ENCODE measurements at places on chromosomes 12 and 14.

DNA sequence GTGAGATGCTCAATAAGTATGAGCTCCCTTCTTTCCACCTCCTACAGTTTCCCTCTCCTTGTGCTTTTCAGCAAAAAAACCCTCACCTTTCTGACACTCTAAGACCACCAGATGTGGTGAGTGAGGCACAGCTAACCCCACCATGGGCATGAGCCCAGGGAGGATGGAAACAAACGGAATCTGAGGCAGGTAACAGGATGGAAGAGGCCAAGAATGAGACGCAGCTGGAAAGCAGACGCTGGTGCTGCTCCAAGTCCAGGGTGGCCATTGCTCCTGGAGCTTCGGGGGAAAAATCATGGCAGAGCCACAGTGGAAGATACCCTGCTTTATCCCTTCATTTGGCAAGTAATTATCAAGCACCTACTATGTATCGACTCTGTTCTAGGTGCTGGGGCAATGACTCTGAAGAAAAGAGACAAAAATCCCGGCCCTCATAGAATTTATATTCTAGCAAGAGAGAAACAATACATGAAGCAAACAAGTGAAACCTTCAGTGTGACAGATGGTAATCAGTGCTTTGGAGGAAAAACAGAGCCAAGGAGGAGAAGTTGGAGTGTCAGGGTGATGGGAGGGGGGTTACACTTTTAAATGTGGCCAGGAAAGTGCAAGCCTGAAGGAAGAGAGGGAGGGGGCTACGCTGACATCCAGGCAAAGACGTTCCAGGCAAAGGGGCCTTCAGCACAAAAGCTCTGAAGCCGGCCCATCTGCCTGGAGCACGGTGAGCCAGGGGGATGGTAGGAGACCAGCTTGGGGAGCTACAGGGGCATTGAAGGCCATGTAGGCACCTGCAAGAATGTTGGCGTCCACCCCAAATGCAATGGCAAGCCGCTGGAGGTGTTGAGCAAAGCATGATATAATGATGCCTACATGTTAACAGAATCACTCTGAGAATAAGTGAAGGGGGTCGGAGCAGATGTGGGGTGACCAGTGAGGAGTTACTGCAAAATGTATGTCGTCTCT lies 154.2 kb downstream of the DPF3 start:
- H3K27ac ChIP-seq = no peak overlapping the region
- H3K4me3 ChIP-seq = no peak overlapping the region
- H3K27me3 ChIP-seq = no peaks in the 10 kb centered on the region
- no peaks in the 10 kb centered on the region for H3K36me3 ChIP-seq
- no peaks in the 10 kb centered on the region for H3K4me1 ChIP-seq

DNA sequence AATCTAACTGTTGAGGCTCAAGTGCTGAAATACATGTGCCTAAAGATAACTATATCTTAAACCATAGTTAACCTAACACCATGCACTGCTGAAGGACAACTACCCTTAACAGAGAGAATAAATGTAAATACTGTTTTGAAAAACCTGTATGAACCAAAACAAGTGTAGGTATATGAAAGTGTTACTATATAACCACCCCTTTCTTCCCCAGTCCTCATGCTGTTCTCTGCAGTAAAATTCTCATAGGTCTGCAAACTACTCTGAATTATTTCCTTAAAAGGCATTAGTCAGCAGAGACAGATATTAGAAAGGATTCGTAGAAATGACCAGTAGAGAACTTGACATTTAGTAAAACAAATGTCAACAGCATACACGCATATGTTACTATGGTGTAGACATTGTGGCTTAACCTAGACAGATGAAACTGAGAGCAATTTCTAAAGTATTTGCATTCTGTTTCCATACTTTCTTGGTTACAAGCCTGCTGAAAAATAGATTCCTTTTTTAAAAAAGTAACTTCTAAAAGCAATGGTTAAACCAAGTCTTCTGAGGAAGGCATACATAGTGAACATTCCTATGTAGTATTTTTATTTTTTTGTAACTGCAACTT lies 13.9 kb downstream of the CSRP2 start:
- no peaks in the 10 kb centered on the region for H3K27me3 ChIP-seq
- DNase-seq = no peak
- no peak overlapping the region for H3K27ac ChIP-seq
- no peak overlapping the region for H3K4me3 ChIP-seq
- no peaks in the 10 kb centered on the region for H3K36me3 ChIP-seq
- H3K4me1 ChIP-seq = no peaks in the 10 kb centered on the region

DNA sequence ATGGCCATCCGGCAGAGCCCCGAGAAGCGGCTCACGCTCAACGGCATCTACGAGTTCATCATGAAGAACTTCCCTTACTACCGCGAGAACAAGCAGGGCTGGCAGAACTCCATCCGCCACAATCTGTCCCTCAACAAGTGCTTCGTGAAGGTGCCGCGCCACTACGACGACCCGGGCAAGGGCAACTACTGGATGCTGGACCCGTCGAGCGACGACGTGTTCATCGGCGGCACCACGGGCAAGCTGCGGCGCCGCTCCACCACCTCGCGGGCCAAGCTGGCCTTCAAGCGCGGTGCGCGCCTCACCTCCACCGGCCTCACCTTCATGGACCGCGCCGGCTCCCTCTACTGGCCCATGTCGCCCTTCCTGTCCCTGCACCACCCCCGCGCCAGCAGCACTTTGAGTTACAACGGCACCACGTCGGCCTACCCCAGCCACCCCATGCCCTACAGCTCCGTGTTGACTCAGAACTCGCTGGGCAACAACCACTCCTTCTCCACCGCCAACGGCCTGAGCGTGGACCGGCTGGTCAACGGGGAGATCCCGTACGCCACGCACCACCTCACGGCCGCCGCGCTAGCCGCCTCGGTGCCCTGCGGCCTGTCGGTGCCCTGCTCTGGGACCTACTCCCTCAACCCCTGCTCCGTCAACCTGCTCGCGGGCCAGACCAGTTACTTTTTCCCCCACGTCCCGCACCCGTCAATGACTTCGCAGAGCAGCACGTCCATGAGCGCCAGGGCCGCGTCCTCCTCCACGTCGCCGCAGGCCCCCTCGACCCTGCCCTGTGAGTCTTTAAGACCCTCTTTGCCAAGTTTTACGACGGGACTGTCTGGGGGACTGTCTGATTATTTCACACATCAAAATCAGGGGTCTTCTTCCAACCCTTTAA lies 1.5 kb downstream of the FOXG1 start:
- peaks cover 65% of the 10 kb centered on the region for H3K27me3 ChIP-seq
- DNase-seq = no peak
- no peak overlapping the region for H3K27ac ChIP-seq

- no peak overlapping the region for H3K27ac ChIP-seq
- no peaks in the 10 kb centered on the region for H3K36me3 ChIP-seq
- H3K27me3 ChIP-seq = no peaks in the 10 kb centered on the region
- no peaks in the 10 kb centered on the region for H3K4me1 ChIP-seq
Observed at GRCh38 chr14:47490353-47490752, 185.1 kb downstream of the MDGA2 start.

- peak; percentile 80 for DNase-seq
- peak overlapping the region; percentile 99 for H3K27ac ChIP-seq
- H3K36me3 ChIP-seq = no peaks in the 10 kb centered on the region
- H3K4me1 ChIP-seq = peaks cover 6% of the 10 kb centered on the region
- no peaks in the 10 kb centered on the region for H3K27me3 ChIP-seq
- H3K4me3 ChIP-seq = peak overlapping the region; percentile 94
Observed at GRCh38 chr14:93332397-93332852, 411 bp downstream of the BTBD7 start.

DNA sequence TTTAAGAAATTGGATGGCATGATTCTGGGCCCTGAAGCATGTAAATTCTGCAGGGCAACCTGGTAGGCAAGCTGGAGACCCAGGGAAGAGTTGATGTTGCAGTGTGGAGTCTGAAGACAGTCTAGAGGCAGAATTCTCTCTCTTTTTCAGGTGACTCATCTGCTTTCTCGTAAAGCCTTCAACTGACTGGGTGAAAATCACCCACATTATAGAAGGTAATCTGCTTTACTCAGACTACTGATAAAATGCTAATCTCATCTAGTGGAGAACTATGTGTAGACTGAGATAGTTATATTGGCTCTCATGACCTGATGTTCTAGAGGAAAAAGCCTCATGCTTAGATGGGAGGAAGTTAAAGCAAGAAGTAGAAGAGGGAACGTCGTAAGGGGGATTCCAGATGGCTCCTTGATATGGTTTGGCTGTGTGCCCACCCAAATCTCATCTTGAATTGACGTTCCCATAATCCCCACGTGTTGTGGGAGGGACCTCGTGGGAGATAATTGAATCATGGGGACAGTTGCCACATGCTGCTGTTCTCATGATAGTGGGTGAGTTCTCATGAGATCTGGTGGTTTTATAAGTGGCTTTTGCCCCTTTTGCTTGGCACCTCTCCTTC lies 723.8 kb downstream of the BCL11B start:
- H3K36me3 ChIP-seq = no peaks in the 10 kb centered on the region
- H3K4me3 ChIP-seq = no peak overlapping the region
- no peaks in the 10 kb centered on the region for H3K4me1 ChIP-seq
- DNase-seq = no peak
- H3K27ac ChIP-seq = no peak overlapping the region

- no peaks in the 10 kb centered on the region for H3K4me1 ChIP-seq
- no peaks in the 10 kb centered on the region for H3K36me3 ChIP-seq
- DNase-seq = peak; percentile 89
Observed at GRCh38 chr12:107091381-107091780, 2.0 kb downstream of the CRY1 start.

DNA sequence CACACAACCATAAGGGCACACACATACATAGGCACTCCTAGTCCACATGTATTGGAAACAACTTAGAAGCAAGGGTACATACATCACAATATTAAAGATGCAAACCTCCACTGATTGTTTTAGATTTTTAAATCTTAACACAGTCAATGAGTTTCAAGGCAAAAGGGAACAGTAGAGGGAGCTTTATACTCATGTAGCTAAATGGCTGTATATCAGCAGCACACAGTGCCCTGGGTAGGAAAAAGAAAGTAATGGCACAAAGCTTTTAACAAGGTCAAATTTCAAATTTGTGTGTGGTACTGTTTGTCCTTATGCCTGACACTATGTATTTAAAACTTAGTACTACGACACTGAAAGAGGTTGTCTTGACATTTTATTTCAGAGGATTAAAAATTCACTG lies 262.0 kb downstream of the MED13L start:
- H3K27me3 ChIP-seq = no peaks in the 10 kb centered on the region
- H3K4me1 ChIP-seq = no peaks in the 10 kb centered on the region
- H3K4me3 ChIP-seq = no peak overlapping the region
- DNase-seq = peak; percentile 59
- H3K27ac ChIP-seq = no peak overlapping the region

DNA sequence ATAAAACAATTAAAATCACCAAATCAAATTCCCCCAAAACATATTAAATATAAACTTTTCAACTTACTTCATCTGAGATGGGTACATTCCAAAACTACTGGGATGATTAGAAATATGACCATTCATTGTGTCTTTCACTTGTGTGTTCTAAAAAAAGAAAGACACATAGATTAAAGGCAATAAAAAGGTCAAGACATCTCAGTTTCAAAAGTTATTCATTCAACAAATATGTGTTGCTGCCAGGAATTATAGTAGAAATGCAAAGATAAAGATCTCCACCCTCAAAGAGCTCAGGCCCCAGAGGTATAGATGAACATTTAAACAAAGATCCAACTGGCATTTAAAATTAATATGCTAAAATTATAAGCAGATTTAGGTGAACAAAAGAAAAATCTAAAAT lies 106.4 kb downstream of the EPS8 start:
- no peaks in the 10 kb centered on the region for H3K27me3 ChIP-seq
- no peaks in the 10 kb centered on the region for H3K36me3 ChIP-seq
- no peak overlapping the region for H3K4me3 ChIP-seq
- peak; percentile 17 for DNase-seq

DNA sequence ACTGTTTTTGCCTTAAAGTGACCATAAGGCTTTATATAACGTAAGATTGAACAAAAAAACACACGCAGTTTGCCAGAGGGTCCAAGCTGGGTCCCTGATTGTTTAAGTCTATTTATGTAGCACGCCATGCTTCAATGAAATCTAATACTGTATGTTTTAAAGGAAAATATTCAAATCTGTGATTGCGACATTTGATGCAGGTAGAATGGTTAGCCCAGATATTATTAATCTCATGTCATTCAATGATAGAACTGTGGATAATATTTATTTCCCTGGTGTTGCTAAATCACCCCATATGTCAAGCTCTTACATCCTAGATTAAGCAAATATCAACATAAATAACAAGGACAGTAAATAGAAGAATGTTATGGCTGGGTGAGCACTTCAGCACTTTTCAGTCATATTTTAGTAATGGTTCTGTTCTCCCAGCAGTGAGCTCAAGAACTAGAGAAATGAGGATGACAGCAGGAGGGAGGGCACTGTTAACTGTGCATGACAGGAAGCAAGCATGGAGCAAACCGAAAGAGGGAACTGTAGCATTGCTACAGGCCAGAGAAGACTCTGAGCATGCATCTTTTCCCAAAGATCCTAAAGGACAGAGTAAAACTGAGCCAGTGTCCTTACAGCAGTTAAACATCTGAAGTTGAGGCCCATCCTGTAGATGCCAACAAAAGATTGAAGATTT lies 465.7 kb upstream of the MGAT4C start:
- no peaks in the 10 kb centered on the region for H3K4me1 ChIP-seq
- no peak for DNase-seq
- H3K4me3 ChIP-seq = no peak overlapping the region
- no peak overlapping the region for H3K27ac ChIP-seq

DNA sequence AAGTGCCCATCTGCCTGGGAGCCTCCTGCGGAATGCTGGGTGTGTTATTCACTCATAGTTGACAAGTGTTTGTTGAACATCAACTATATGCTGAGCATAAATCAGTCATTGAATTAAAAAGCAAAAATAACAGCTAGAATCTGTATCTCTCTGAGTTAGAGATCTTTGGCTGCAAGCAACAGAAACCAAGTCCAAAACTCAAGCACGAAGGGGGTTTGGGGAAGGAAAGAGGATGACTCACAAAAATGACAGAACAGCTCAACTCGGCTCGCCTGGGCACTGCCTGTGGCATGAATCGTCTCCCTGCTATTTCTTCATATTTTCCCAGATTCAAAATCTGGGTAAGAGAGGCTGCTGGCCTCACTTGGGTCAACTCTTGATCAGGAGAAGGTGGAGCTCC lies 72.6 kb upstream of the NCOR2 start:
- H3K4me3 ChIP-seq = no peak overlapping the region
- H3K27me3 ChIP-seq = no peaks in the 10 kb centered on the region
- no peak for DNase-seq

DNA sequence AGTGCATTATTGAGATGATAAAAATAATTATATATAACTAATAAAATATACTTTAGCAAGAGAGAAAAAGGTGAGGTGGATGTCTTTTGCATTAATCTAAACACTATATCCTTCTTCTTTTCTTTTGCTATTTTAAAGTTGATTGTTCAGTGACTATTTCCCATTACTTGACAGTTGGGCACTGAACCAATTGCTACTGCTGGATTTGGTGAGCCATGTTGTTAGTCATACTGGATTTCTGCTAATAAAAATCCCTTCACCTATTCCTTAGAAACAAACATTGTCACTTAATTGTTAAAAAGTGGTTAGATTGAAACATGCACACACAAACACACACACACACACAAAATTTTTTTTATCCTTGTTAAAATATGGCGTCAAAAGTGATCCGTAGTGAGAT lies 251.6 kb upstream of the ALG10 start:
- no peaks in the 10 kb centered on the region for H3K4me1 ChIP-seq
- no peak for DNase-seq
- no peak overlapping the region for H3K27ac ChIP-seq
- no peak overlapping the region for H3K4me3 ChIP-seq

GRCh38 chr12:84696281-84696680 lies 216.3 kb downstream of the SLC6A15 start:
- no peak for DNase-seq
- no peak overlapping the region for H3K27ac ChIP-seq
- H3K36me3 ChIP-seq = no peaks in the 10 kb centered on the region
- H3K27me3 ChIP-seq = no peaks in the 10 kb centered on the region

GRCh38 chr12:132285991-132286681 lies 43.3 kb downstream of the GALNT9 start:
- no peak overlapping the region for H3K27ac ChIP-seq
- no peaks in the 10 kb centered on the region for H3K27me3 ChIP-seq
- DNase-seq = peak; percentile 65
- H3K36me3 ChIP-seq = no peaks in the 10 kb centered on the region
- H3K4me3 ChIP-seq = no peak overlapping the region

Data from small intestine (tissue), 16 donors.